Islet precursor cell (in vitro differentiated cells): ENCODE measurements at places on chromosomes 12 and 14.

DNA sequence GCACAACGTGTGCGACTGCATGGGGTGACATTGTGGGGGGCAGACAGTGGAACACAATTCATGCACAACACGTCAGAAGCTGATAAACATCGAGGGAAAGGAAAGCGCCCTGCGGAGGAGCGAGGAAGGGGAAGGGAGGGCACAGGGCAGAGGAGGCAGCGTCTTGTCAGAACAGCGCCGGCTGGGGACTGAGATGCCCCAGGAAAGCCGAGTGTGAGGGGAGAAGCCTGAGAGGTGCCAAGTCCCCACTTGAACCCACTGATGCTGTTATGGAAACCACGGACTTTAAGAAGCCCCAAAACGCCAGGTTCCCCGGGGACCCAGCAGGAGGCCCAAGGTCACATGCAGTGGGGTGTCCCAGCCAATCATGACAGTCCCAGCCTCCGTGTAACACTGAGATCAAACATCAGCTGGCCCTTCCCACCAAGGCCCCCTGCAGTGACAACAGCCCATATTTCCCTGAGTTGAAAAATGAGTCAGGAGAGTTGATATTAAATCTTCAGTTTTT is 70.0 kb downstream of the GALNT9 start:
- DNase-seq = no peak

- peak; percentile 52 for DNase-seq
Measured at GRCh38 chr14:102057480-102058114, 29.2 kb downstream of the HSP90AA1 start.

DNA sequence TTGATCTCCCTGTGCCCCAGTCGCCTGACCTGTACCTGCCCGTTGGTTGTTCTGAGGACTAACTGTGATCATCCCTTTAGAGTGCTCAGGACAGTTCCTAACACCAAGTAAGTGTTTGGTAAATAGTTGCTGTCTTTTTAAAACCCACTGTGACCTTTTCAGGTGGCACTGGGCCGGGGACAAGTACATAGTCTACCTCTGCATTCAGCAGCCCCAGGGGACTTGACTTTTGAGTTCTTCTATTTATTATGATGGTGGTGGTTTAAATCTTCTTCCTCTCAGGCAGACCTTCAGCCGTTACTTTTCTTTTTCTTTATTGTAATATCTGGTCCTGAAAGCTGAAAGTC is 38.8 kb downstream of the EVL start:
- DNase-seq = no peak

- DNase-seq = no peak
Measured at GRCh38 chr12:63808631-63809030, 28.9 kb downstream of the RXYLT1 start.

DNA sequence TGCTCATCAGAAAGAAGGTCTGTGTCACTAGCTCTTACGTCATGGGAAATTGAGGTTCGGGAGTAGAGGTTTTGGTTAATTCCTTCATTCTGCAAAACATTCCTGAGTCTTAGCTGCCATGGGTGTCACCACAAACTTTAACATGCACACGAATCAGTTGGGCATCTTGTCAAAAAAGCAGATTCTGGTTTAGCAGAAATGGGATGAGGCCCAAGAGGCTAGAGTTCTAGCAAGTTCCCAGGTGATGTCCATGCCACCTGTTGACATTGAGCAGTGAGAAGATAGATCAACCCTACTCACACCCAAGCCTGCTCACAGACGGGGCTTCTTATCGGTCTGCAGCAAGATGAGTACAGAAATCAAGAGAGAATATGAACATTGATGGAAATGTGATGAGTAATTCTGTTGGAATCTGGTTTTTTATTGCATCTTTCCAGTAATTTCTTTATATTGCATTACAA is 11.7 kb upstream of the RIN3 start:
- peak; percentile 12 for DNase-seq

DNA sequence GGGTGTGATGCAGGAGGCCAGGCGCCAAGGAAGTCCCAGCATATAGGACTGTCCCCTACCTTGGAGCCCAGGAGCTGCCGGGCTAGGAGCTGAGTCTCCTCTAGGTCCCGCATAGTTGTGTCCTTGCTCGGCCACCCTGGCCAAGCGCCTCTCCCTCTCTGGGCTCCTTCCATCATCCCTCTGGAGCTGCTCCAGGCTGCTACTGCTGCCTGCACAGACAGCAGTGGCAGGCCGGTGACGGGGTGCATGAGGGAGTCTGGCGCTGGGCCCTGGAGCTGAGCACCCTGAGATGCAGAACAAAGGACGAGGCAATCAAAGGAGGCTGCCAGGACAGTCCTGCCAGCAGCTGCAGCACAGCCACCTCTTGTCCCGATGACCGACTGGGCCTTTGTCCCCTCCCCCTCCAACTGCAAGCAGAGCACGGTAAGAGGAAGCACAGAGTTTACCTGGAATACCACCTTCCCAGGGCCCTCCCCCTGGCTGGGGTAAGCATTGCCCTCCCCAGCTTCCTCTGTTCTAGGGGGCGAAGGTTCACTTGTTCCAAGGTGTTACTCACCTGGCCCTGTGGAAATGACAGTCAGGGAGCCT is 10.4 kb downstream of the DTX1 start:
- no peak for DNase-seq

- no peak for DNase-seq
Measured at GRCh38 chr12:24393071-24393470, 443.6 kb upstream of the SOX5 start.
